ENCODE measurements at places on chromosomes 5 and 9.

GRCh38 chr9:16803648-16804047, 66.8 kb downstream of the BNC2 start:
- H3K4me3 ChIP-seq: no peak overlapping the region
- H3K27ac ChIP-seq: no peak overlapping the region
- H3K27me3 ChIP-seq: no peaks in the 10 kb centered on the region
- H3K36me3 ChIP-seq: no peaks in the 10 kb centered on the region

DNA sequence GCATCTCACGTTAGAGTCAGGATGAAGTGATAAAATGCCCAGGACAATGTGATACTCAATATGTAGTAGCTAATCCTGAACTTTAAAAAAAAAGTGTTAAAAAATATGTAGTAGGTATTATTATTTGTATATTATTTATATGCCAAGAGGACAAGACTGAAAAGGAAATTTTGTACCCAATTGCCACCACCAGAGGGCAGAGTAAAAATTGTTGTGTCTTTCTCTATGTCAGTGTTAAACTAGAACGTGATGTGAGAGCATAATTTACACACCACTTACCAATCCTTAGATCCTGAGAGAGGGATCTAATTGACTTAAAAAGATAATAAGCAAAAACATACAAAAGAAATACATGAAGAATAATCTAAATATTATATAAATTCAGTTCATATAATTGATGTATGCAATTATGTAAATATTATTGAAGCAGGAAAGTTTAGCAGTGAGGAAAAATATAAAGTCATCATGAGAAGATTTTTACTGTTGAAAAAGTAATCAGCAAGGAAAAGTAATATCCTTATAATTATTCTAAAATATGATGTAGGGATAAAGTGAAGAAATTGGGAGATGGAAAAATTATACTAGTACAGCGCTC, 288.9 kb downstream of the RAB3C start:
- DNase-seq: peak; percentile 47
- no peaks in the 10 kb centered on the region for H3K4me1 ChIP-seq
- no peak overlapping the region for H3K27ac ChIP-seq
- H3K27me3 ChIP-seq: peaks cover 29% of the 10 kb centered on the region
- H3K4me3 ChIP-seq: no peak overlapping the region

DNA sequence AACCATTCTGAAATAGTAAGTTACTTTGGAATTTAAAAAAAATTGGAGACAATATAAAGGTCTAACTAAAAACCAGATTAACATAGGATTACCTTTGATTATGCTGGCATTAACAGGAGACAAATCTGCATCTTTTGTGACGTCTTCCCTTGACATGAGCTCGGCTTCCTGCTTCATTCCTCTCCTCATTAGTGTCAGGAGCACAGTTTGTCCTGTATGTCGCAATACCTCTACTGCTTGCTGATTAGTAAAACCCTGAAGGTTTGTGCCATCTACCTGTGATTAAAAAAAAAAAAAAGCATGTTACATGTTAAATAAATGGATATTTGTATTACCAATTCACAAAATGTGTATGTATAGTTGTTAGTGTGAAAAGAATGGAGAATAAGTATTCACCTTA, 73.7 kb downstream of the MPDZ start:
- H3K4me1 ChIP-seq: no peaks in the 10 kb centered on the region
- H3K4me3 ChIP-seq: no peak overlapping the region
- no peak for DNase-seq
- H3K27me3 ChIP-seq: no peaks in the 10 kb centered on the region
- peaks cover 2% of the 10 kb centered on the region for H3K36me3 ChIP-seq

DNA sequence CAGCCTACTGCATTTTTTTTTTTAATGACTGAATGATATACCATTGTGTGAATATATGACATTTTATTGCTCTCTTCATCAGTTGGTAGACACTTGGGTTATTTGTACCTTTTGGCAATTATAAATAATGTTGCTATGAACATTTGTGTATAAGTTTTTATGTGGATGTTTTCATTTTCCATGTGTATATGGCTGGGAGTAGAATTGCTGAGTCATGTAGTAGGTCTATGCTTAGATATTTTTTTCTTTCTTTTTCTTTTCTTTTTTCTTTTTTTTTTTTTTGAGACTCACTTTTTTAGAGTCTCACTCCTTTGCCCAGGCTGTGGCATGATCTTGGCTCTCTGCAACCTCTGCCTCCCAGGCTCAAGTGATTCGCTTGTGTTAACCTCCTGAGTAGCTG, 32.9 kb upstream of the FAM120AOS start:
- peaks cover 40% of the 10 kb centered on the region for H3K36me3 ChIP-seq
- peak overlapping the region; percentile 80 for H3K27ac ChIP-seq
- peaks cover 42% of the 10 kb centered on the region for H3K4me1 ChIP-seq

DNA sequence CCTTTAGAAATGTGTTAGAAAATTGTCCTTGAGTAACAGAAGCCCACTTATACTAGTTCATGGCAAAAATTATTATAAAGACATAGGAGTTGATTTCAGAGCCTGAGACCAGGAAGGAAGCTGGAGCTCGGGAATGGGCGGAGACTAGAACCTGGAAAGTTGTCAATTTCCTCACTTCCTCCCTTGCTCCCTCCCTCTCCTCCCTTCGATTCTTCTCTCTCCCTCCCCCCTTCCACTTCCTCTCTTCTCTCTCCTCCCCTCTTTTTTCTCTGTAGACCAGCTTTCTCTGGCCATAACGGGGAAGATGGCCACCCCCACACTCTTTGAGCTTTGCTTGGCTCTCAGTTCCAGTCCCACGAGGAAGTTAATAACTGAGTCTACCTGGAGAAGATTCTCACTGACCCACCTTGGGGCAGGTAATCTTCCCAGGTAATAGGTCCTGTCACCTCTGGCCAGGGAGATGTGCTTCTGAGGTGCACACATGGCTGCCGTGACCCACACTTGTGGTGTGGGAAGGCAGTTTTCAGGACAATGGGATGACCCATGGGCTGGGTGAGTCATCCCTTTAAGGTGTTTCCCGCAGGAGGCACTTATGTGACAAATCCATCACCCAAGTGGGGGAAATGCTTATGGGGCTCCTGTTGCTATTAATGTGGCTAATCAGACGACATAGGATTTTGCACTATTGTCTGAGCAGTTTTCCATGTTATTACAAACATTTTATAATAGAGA, 78.7 kb downstream of the HSPA4 start:
- H3K4me3 ChIP-seq: no peak overlapping the region
- H3K27me3 ChIP-seq: no peaks in the 10 kb centered on the region
- no peaks in the 10 kb centered on the region for H3K4me1 ChIP-seq
- DNase-seq: no peak
- H3K36me3 ChIP-seq: no peaks in the 10 kb centered on the region
- H3K27ac ChIP-seq: no peak overlapping the region

DNA sequence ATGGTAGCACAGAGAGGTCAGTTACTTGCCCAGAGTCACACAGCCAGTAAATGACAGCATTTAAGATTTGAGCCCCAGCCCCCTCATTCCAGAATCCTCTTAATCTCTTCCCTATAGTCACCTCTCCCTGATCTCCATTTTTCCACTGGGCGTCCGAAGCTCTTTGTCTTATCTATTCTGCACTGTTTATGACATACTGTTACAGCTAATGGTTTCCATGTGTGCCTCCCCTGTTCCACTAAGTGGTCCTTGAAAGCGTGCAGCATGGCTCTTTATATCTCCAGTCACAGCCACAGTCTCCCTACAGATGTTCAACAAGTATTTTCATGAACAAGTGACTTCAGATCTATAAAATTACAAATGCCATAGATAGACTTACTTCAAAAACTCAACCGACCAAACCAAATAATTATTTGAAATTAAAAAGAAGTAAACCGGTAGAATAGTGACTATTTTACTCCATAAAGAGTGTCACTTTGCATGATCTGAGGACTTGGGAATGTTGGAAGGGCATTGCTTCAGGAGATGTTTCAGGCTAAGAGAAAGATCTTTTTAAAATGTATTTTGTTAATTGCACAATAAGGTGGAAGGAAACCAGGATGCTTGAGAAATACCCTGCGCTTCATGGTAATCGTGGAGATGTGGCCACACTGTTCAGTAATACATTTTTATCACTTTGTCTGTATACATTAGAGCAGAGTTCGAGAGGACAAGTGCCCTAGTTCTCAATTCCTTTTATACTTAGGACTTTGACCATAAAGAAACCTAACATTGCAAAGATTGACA, 237.2 kb downstream of the FBXL7 start:
- no peaks in the 10 kb centered on the region for H3K27me3 ChIP-seq
- H3K4me1 ChIP-seq: no peaks in the 10 kb centered on the region
- H3K36me3 ChIP-seq: no peaks in the 10 kb centered on the region
- no peak overlapping the region for H3K27ac ChIP-seq

- H3K4me1 ChIP-seq: no peaks in the 10 kb centered on the region
- no peaks in the 10 kb centered on the region for H3K27me3 ChIP-seq
- H3K36me3 ChIP-seq: no peaks in the 10 kb centered on the region
- no peak overlapping the region for H3K4me3 ChIP-seq
Measured at GRCh38 chr5:61132559-61132958, 29.7 kb downstream of the SMIM15 start.

DNA sequence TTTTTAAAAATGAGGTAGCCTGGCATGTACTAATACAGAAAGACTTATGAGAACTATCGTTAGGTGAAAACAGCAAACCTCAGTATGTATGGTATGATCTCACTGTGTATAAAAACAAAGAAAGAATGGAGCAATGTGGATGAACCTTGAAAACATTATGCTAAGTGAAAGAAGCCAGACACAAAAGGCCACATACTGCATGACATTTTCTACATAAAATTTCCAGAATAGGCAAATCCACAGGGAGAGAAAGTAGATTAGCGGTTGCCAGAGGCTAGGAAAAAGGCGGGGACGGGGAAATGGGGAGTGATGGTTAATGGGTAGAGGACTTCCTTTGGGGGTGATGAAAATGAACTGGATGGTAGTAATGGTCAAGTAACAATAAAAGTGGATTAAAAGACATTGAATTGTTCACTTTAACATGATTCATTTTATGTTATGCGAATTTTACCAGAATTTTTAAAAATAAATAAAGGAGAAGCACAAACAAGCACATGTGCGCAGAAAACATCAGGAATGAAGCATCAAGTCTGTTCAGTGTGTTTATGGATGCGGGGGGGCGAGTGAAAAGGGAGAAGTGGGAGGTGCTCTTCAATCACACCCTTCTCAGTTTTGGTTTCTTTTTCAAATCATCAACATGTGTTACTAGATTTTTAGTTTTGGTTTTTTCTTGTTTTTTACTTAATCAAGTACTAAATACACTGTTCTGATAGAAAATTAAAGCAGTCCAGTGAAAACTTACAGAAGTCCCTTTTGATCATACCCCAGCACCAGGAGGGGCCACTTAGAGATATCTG, 16.3 kb downstream of the ROR2 start:
- DNase-seq: no peak
- H3K4me1 ChIP-seq: no peaks in the 10 kb centered on the region
- H3K4me3 ChIP-seq: no peak overlapping the region
- H3K27me3 ChIP-seq: peaks cover 8% of the 10 kb centered on the region

DNA sequence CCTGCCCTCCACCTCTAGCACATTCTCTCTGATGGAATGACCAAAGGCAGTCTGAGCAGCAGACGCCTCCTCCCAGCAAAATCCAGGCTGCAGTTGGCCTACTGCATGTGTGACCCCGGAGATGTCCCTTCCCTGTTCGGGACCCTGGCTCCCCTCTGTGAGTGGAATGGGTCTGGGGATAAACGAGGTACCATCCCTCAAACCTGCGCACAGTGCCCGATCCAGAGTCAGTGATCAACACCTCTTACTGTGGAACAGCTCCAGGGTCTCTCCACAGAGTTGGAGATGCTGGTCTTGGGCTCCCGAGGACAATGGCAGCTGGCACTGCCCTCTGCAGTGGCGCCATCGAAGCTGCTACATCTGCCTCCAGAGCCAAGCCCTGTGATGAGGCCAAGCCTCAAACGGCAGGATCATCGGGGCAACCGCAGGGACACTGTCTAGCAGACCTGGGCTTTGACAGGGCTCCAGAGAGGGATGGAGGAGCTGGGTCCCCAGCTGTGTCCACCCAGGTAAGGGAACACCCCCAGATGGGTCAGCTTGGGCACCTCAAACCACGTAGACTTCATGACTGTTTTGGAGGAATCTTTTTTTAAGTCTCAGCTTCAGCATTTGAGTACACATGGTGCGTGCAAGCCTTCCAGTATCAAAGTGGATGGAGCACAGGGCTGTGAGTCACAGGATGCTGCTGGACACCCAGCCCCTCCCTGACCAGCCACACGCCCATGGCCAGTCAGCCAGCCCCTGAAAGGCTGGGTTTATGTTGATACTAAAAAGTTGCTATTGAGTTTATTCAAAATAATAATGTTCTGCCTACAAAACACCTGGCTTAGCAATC, 13.0 kb downstream of the MED10 start:
- no peak for DNase-seq
- H3K36me3 ChIP-seq: peaks cover 1% of the 10 kb centered on the region
- H3K27me3 ChIP-seq: no peaks in the 10 kb centered on the region
- H3K27ac ChIP-seq: no peak overlapping the region
- H3K4me3 ChIP-seq: no peak overlapping the region
